Heart right ventricle (tissue), 16 donors: ENCODE measurements at places on chromosomes 13 and 19. TPM values are rescaled to one million over a fixed set of nuclear protein-coding genes. Genes with fewer than 3 reads are reported as not detected.

KLF5 gene
- 1.5 TPM for total RNA-seq

SYNGR4 gene
- not detected for total RNA-seq

ZNF417 gene
- 9.7 TPM for total RNA-seq

ATXN8OS gene
- total RNA-seq, result not detected

MISP3 gene
- 5.7 TPM for total RNA-seq

ZNF285 gene
- total RNA-seq, result 4.3 TPM
